Skeletal muscle tissue (tissue), 5 donors: ENCODE measurements at places on chromosomes 2 and 18. TPM values are rescaled to one million over a fixed set of nuclear protein-coding genes. Genes with fewer than 3 reads are reported as not detected.

Gene GALNT13
- total RNA-seq, result under 0.01 TPM

Gene HOXD12
- total RNA-seq, result not detected

Gene XIRP2
- 38.6 TPM for total RNA-seq

Gene NDUFAF7
- total RNA-seq, result 6.3 TPM

Gene ATP6V1C2
- total RNA-seq, result under 0.01 TPM

Gene DPYSL5
- total RNA-seq, result 3.7 TPM

Gene CD8B
- 1.0 TPM for total RNA-seq

Gene CYP27A1
- 17.7 TPM for total RNA-seq
